GM18507 (cell line): ENCODE measurements at places on chromosomes 16 and 17.

- no peak for DNase-seq
Observed at GRCh38 chr16:85990861-85991301, 91.9 kb downstream of the IRF8 start.

- no peak for DNase-seq
Observed at GRCh38 chr17:70906808-70907207, 737.5 kb downstream of the KCNJ2 start.

- DNase-seq: no peak
Observed at GRCh38 chr16:17329391-17329790, 141.4 kb downstream of the XYLT1 start.

DNA sequence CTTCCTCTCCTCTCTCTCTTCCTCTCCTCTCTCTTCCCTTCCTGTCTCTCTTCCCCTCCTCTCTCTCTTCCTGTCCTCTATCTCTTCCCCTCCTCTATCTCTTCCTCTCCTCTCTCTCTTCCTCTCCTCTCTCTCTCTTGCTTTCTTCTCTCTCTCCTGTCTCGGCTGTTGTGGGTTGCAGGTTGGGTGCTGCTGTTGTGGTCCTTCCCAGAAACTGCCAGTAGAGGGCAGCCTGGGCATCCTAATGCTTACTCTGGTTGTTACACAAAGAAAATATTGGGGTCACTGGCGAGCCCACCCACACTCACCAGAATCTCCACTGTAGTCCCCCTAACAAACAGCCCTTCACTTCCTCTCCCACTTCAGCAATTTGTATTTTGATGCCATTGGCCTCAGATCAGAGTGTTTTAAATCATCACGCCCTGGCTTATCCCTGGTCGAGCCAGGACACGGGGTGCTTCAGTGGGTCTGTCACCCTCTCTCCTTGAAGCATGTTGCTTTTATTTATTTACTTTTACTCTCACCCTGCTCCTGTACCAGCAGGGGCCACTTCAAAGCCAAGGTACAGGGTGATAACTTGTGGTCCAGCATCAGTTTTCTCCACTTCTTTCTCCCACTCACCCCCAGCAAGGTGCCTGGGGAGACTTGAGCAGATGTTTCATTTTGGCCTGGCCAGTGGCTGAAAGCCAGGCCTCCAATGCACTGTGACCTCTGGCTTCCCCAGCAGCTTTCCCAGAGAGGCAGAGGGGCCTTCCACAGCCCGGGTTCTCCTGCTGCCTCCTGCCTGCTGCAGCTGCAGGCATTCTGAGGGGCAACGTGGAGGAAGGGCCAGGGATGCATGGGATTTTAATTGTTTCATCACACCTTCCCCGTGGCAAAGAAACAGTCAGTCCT lies 4.7 kb upstream of the MMP15 start:
- no peak for DNase-seq

- no peak for DNase-seq
Observed at GRCh38 chr17:74146196-74146595, 57.3 kb upstream of the RPL38 start.

GRCh38 chr16:10181196-10182162 lies 749 bp downstream of the GRIN2A start:
- peak; percentile 71 for DNase-seq

DNA sequence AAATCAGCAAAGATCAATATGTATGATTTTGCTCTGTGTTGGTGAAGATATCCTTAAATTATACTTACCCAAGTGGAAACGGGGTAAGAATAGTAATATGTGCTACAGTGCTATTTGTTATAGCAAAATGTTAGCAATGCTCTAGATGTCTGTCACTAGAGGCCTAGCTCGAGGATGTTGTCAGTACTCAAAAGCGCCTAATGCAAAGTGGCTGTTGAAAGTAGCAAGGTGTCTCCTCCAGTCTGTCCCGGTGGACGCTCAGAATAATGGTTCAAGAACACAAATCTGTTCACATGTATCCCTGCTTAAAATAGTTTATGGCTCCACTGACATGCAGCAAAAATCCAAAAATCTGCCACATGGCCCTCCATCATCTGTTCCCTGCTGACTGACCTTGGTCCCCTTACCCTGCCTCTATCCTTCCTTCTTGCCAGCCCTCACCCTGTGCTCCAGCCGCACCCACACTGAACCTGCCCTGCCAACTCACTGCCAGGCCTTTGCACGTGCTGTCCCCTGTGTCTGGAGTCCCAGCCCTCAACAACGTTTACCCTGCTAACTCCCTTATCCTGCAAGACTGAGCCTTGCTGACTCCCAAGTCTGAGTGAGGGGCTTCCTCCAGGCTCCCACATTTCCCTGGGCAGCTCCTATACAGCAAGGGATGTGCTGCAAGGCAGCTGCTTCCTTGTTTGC lies 9.6 kb upstream of the RNF112 start:
- DNase-seq: no peak

DNA sequence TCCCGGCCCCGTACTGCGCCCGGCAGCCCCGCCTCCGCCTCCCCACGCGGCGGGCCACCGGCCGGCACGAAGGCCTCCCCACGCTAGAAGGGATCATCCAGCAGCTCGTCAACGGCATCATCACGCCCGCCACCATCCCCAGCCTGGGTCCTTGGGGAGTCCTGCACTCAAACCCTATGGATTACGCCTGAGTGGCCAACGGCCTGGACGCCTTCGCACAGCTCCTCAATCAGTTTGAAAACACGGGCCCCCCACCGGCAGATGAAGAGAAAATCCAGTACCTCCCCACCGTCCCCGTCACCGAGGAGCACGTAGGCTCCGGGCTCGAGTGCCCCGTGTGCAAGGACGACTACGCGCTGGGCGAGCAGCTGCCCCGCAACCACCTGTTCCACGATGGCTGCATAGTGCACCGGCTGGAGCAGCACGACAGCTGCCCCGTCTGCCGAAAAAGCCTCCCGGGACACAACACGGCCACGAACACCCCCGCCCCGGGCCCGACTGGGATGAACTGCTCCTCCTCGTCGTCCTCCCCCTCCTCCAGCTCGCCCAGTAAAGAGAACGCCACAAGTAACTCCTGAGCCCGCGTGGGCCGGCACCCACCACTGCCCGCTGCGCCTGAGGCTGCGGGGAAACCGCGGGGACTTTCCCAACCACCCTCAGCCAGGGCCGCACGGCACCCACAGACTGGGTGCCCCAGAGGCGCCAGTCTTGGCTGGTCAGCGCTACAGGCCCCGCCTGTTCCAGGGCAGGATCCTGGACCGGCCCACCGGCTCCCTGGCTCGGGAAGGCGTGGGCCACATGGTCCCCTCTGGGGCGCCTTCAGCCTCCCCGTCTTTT lies 39.0 kb upstream of the AKAP1 start:
- peak; percentile 47 for DNase-seq

DNA sequence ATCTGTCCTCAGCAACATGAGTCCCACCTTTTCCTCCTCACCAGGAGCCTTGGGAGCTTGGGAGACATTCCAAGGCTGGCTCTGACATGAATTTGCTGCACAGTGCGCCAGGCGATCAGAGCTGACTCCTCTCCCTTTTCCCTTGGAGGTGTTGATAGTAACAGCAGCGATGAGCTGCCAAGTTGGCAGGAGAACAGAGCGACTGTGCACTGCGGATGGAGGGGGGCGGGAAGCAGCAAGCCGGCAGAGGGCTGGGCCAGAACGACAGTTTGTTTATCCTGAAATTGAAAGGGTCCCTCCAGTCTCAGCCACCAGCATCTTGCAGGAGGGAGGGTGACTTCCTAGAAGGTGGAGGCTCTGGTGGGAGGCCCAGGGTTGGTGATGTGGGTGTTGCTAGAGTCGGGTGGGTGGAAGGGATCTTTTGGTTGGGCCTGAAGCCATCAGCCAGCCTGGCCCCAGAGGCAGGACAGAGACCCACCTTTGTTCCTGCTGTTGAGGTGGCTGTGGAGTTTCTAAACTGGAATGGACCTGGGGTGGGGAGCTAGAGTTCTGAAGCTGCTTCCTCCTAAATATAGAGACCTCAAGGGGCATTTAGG lies 22.5 kb upstream of the DYNLL2 start:
- DNase-seq: no peak

GRCh38 chr17:50926523-50926922 lies 60.4 kb upstream of the TOB1 start:
- no peak for DNase-seq

- no peak for DNase-seq
Observed at GRCh38 chr17:28720247-28720996, 637 bp downstream of the RPL23A start.

DNA sequence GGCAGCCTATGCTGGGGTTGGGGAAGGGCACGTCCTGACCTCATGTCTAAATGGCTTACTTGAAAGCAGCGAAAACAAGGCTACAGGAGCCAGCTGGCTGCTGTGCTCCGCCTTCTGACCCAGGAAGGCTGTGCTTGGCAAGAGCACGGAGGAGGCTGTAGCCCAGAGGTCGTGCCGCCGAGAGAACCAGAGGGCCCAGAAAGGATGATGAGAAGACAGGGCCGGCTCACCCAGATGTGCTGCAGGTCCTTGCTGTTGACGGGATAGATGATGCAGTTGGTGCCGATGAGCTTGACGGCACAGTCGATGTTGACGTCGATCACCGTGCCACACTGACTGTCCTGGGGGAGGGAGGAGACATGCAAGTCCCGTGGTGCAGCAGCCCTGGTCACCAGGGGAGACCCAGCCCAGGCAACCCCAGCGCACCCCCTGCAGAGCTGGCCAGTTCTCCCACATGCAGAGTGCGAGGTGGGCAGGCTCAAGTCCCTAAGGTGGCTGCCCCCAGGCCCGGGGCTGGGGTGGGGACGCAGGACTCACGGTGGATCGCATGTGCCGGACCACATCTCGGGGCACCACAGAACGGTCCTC lies 20.7 kb downstream of the SPHK1 start:
- DNase-seq: no peak

GRCh38 chr16:74291577-74292208 lies 4.9 kb upstream of the PSMD7 start:
- no peak for DNase-seq

GRCh38 chr16:8374586-8375231 lies 215.6 kb downstream of the TMEM114 start:
- no peak for DNase-seq

DNA sequence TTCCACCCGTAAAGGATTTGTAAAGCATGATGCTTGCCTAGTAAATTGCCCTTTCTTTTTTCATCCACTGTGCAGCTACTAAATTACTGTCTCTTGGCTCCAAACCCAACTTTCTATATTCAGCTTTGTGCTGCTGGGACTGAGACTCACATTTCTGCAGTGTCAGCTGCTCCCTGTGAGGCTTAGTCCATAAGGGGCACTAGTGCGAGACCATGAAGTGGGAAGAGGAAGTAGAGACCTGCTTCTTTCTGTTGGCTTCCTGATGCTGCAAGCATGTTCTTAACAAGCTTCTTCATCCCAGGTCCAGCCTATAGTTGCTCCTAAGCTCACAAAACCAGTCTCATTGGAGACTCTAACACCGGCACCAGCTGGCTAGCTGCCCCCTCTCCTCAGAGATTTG lies 74.9 kb upstream of the HS3ST2 start:
- no peak for DNase-seq

- no peak for DNase-seq
Observed at GRCh38 chr17:79883202-79883601, 44.0 kb upstream of the CBX4 start.

DNA sequence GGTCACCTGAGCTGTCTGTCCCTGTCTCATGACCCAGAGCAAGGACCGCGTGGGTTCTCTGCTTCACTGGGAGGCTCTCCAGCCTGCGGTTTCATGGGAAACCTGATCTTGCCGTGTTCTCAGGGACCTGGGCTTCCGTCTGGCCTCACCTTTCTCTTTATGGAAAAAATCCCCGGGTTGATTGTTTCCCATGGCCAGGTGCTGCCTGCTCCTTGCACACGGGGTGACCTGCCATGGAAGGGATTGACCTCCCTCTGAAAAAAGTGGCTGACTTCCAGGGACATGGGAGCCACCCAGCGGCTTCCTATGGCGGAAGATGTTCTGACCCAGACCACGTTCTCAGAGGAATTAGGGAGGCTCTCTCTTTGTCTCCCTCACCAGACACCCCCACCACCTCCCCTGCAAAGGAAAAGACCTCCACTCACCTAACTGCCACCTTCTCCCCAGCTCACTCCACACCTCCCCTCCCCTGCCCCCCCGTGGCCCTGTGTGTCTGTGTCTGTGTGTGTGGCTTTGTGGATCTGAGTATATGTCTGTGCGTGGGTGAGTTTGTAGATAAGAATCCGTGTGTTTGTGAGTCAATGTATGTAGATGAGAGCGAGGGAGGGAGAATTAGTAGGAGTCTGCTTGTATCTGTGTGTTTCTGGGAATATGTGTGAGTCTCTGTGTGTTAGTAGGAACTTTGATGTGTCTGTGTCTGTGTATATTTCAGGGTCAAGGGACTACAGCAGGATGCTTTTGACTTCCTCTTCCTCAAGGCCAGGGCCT lies 154.6 kb downstream of the NTN1 start:
- DNase-seq: no peak

- DNase-seq: no peak
Observed at GRCh38 chr16:61295311-61295710, 740.9 kb downstream of the CDH8 start.

DNA sequence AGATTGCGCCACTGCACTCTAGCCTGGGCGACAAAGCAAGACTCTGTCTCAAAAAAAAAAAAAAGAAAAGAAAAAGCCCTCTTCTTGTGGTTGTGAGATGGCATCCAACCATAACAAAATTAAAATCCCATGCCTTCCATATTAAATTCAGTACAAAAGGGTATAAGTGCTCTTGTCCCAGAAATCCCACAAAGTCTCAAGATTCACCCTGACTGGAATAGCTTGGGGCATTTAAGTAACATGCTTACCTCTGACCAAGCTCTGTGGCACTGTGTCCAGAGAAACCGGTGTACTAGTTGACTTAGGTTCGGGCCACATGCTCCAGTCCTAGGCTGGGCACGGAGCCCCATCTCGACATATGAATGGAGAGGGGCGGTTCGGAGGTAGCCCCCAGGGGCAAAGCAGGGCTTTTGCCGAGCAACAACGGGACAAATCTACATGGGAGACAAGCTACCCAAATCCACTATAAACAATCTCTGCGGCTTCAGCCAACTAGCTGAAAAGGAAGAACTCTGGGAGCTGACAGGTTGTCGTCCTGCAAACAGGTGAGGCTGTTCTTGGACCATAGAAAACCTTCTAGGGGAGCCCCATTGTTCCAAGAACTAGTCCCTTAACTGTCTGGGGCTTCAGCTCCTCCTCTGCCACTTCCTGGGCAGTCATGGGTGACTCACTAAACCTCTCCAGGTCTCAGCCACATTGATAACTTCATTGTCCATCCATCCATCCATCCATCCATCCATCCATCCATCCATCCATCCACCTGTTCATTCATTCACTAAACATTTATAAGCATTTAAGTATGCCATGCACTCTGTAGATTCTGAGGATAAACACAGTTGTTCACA lies 10.3 kb upstream of the IL4R start:
- no peak for DNase-seq

- no peak for DNase-seq
Observed at GRCh38 chr16:29023279-29024277, 38.7 kb downstream of the LAT start.

GRCh38 chr16:68627951-68628425 lies 17.1 kb upstream of the CDH3 start:
- DNase-seq: no peak

DNA sequence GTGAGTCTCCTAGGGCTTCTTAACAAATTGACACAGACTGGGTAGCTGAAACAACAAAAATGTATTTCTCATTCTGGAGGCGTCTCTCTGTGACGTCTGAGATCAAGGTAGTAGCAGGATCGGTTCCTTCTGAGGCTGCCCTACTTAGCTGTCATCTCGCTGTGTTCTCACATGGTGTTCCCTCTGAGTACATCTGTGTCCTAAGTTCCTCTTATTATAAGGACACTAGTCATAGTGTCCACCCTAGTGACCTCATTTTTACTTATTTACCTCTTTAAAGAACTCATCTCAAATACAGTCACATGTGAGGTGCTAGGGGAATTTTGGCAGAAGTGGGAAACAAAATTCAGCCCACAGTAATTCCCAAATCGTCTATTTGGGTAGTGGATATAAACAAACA lies 529.1 kb downstream of the NPIPA7 start:
- no peak for DNase-seq
